ENCODE measurements at places on chromosomes 6 and 20. TPM values are rescaled to one million over a fixed set of nuclear protein-coding genes. Genes with fewer than 3 reads are reported as not detected.

The PLEKHG1 gene
- 7.7 TPM for total RNA-seq

The LCA5 gene
- total RNA-seq: 0.92 TPM

The ASIP gene
- total RNA-seq: not detected

The C6orf141 gene
- total RNA-seq: 7.8 TPM

The RAB32 gene
- total RNA-seq: 4.3 TPM

The PI16 gene
- 3.0 TPM for total RNA-seq

The REM1 gene
- 1.2 TPM for total RNA-seq

The PACRG gene
- total RNA-seq: 0.29 TPM

The WTAP gene
- 155 TPM for total RNA-seq

The SEMG1 gene
- total RNA-seq: not detected

The ENPP3 gene
- total RNA-seq: not detected

The SIRPB2 gene
- total RNA-seq: 6.2 TPM

The CCHCR1 gene
- 34.3 TPM for total RNA-seq

The AVP gene
- total RNA-seq: not detected

The SAMD5 gene
- 0.07 TPM for total RNA-seq

The LRP11 gene
- 19.8 TPM for total RNA-seq

The SLC35D3 gene
- total RNA-seq: not detected

The APOBEC2 gene
- total RNA-seq: 97.2 TPM

The PDE10A gene
- 1.5 TPM for total RNA-seq

The SYNDIG1 gene
- not detected for total RNA-seq

The CST5 gene
- not detected for total RNA-seq

The RHAG gene
- not detected for total RNA-seq

The TRIM31 gene
- not detected for total RNA-seq

The SLC17A3 gene
- not detected for total RNA-seq

The LAMA4 gene
- total RNA-seq: 9.1 TPM

Data from gastrocnemius medialis (tissue), 4 donors.